ENCODE measurements at places on chromosomes 5 and 9.

GRCh38 chr9:120948824-120949223 is 22.2 kb upstream of the TRAF1 start:
- no peak for DNase-seq

DNA sequence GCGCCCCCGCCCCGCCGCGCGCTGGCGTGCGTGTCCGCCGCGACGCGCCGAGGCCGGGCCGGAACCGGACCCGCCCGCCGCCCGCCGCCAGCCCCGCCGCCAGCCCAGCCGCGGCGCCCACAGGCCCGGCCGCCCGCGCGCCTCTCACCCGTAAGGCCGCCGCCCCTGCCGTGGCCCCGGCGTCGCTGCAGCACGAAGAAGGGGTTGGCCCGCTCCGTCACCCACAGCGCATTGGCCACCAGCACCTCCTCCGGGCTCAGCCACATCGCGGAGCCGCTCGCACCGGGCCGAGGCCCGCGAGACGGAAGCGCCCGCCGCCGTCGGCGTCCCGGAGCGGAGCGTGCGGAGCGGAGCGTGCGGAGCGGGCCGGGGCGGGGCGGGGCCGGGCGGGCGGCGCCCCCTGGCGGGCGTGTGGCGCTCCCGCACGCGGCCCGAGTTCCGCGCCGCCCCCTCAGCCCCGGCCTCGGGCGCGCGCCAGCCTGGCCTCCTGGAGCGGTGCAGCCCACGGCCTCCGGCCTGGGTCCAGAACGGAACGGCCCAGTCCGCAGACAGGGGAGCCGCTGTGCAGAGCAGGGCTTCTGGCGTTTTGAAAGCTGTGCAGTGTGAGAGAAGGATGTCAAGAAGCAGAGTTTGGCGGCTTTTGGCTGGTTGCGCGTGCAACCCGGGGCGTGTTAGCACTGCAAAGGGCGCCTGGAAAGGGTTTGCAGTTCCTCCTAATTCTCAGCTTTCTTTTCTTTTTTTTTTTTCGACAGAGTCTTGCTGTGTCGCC is at the start of gene TBC1D9B:
Gene TBC1D9B (minus strand): TSS at position 342 of the 769 bp plus-strand sequence. CDS start 76 bp downstream, at position 266.
- peak; percentile 66 for DNase-seq

GRCh38 chr9:78383130-78383529 is 86.2 kb downstream of the PSAT1 start:
- DNase-seq: no peak

DNA sequence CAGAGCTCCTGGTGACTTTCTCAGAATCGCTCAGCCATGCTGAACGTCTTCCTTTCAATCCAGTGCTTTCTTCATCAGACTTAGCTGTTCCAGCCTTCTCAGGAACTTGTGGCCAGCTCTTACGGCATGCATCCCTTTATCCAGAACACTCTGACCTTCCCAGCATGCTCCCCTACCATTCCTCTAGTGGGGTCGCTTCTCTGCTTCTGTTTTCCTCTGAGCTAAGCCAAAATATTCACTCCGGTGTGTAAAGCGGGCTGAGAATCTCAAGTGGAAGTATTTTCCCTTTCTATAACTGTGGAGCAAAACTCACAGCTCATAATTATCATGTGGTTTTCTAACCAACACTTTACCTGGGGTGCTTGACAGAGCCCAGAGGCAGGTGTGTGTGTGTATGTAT is 6.2 kb downstream of the DCANP1 start:
- DNase-seq: no peak

- DNase-seq: no peak
These were observed 35.5 kb downstream of the GADD45G start for GRCh38 chr9:89640361-89640760.

GRCh38 chr9:92133949-92134604 is 18.9 kb upstream of the SPTLC1 start:
- peak; percentile 81 for DNase-seq

DNA sequence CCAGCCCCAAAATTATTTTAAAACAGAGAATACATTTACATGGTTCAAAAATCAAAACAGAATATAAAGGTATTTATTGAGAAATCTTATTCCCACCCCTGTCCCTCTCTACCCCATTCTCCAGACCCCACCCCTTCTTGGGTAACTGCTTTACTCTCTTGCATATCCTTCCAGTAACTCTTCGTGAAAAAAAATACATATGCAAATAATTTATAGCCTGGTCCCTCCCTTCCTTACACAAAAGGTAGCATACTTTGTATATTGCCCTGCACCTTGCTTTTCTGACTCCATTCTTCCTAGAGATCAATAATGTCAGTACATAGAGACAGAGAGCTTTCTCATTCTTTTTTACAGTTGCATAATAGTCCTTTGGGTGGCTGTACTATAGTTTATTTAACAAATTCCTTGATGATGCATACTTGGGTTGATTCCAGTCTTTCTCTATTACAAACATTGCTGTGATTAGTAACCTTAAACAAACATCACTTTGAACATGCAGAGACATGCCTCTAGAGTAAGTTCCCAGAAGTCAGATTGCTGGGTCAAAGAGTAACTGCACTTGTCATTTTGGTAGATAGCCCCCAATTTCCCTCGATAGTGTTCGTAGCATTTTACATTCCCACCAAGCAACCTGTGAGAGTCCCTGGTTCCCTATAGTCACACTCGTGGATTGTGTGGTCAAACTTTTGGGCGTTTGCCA is 47.9 kb downstream of the STOM start:
- DNase-seq: no peak

DNA sequence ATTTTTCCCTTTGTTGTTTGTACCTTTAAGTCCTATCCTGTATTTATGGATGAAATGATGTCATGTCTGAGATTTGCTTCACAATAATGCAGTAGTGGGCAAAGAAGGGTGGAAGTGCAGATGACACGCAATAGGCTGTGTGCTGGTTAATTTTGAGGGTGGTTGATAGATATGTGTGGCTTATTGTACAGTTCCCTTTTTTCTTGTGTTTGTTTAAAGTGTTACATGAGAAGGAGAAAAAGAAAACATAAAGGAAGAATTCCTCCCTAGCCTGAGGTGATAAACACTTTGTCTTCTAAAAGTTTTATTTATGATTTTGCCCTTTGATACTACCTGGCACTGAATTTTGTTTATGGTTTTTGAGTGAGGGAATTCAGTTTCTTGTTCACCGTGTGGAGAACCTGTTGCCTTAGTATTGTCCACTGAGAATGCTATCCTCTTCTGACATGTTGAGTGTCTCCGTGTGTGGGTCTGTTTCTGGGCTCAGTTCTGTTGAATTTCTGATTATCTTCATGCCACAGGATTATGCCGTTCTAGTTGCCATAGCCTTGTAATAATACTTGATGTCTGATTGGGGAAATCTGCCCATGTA is 52.3 kb upstream of the FAM120AOS start:
- DNase-seq: no peak

DNA sequence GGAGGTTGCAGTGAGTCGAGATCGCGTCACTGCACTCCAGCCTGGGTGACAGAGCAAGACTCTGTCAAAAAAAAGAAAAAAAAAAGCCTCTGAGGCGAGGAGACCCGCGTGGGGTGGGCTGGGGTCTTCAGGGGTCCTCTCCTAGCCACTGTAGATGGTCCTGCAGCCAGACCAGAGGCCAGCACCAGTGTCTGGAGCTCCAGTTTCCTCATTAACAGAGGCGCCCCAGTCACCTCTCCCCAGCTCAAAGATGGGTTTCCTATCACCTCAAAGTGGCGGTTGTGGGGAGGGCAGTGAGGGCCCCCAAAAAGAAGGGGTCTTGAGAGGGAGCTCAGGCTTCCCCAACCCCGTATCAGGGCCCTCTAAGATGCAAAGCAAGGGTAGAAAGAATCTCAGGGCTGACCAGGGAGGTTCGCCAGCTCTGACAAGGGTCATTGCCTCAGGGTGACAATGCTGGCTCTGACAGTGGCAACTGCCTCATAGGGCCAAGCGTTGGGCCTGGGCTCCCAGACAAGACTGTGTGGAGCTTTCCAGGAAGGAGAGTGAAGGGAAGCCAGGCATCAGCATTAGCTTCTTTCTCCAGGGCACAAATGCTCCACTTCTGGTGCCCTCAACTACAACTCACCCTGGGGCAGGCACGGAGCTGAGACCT is 15.0 kb downstream of the STK10 start:
- DNase-seq: no peak

Data from activated CD4-positive, alpha-beta T cell treated with anti-CD3 and anti-CD28 coated beads, Interleukin-2, amount 10 ng/mL, durations not matched to agents 7 days and 5 days (primary cell).